ENCODE measurements at places on chromosomes 6 and 20.

- no peak for DNase-seq
Observed at GRCh38 chr20:58722877-58723627, 30.5 kb downstream of the NPEPL1 start.

- DNase-seq: no peak
Observed at GRCh38 chr6:31887173-31888007, 8.6 kb upstream of the SLC44A4 start.

GRCh38 chr6:133407320-133408100 is 166.4 kb downstream of the EYA4 start:
- DNase-seq: no peak

- DNase-seq: no peak
Observed at GRCh38 chr20:3937618-3938017, 48.4 kb downstream of the PANK2 start.

DNA sequence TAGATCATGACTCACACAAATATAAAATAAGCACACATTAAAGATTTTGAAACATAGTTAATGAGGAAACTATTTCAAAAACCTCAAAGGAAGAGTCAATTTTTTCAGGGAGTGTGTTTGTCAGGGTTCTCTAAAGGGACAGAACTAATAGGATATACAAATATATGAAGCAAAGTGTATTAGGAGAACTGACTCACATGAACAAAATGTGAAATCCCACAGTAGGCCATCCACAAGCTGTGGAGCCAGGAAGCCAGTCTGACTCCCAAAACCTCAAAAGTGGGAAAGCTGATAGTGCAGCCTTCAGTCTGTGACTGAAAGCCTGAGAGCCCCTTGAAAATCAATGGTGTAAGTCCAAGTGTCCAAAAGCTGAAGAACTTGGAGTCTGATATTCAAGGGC is 898.0 kb upstream of the EYS start:
- DNase-seq: no peak

- DNase-seq: no peak
Observed at GRCh38 chr20:57893366-57893999, 183.7 kb upstream of the PMEPA1 start.

- no peak for DNase-seq
Observed at GRCh38 chr6:151481786-151482185, 12.0 kb upstream of the CCDC170 start.

DNA sequence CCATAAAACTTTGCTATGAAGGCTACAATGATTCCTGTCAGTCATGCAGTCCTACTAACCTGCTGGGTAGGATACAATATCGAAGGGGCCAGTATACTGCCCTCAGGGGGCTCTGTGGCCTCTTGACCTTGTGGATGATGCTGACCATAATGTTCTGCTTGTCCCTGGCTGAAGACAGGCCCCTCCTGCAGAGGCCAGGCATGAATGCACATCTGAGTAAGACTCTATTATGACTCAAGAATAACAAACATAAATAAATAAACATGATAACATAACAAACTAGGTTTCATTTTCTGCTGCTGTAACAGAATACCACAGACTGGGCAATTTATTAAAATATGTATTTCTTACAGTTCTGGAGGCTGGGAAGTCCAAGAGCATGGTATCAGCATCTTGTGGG is 44.0 kb upstream of the POU5F1 start:
- DNase-seq: no peak

DNA sequence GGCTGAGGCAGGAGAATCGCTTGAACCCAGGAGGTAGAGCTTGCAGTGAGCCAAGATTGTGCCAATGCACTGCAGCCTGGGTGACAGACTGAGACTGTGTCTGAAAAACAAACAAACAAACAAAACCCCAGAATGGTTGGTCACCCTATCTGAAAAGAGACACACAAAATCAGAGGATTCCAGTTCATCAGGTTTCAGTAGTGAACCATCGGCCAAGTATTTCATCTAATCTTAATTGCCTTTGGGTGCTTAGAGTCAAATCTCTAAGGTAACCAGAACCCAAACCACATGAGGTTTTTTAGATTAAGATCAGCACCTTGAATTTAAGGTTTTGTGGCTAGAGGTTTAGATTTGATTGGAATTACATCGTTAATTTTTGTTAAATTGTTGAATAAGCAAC is 8.3 kb upstream of the ZBTB2 start:
- DNase-seq: no peak

GRCh38 chr6:3316331-3316730 is 57.6 kb downstream of the PSMG4 start:
- no peak for DNase-seq

- DNase-seq: no peak
Observed at GRCh38 chr20:51442602-51443001, 99.9 kb downstream of the NFATC2 start.

- DNase-seq: no peak
Observed at GRCh38 chr6:112372226-112372806, 25.2 kb downstream of the RFPL4B start.

GRCh38 chr6:116411284-116411623 is 40.5 kb downstream of the DSE start:
- DNase-seq: no peak

- no peak for DNase-seq
Observed at GRCh38 chr6:148274809-148275208, 67.8 kb upstream of the SASH1 start.

DNA sequence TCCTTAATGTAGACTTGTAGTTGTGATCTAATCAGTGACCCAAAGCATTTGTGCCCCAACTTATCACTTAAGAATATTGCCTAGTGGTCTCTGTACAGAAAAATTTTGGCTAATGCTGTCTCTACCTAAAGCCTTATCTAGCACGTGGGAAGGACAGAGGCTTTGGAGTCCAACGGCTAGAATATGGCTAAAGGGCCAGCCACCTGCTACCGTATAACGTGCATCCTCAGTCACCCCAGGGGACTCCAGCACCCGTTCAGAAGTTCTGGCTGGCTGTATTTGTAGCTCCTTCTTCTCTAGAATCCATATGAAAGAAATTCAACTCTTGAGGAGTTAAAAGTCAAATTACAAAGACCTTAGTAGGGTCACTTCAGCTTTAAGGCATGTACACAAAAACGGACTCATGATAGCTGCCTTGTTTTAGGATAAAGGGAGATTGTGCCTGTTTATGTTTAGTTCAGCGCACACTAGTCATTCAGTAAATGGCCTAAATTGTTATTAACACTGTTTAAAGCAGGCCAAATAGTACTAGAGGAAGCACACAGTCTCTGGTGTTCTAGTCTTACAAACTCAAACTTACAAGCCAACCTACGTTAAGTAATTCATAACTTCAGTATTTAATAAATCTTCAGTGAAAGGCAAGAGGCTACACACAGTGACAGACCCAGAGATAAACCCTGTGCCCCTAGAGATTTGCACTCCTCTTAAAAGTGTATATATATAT is 407.5 kb upstream of the PLCB4 start:
- DNase-seq: no peak

DNA sequence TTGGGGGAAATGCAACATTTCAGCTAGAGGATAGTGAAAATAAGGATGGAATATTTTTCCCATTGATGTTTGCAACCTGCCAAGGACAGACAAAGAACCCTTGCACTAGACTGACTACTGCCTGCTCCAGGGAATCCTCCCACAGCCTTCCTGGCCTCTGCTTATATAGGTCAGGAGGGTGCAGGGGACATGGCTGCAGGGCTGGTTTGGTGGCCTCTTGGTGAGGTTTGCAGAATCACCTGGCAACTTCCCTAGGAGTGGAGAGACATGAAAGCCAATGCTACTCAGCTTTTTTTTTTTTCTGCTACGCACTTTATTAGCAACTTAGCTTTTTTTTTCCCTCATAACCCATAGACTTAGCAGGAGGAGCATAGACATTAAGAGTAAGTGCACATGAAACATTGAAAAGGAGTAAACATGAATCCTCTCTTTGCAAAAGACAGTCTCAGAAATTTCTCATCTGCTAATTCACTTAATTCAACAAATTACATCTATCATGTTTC is 39.8 kb upstream of the CDYL start:
- no peak for DNase-seq

GRCh38 chr6:19356692-19357091 is 480.5 kb upstream of the ID4 start:
- no peak for DNase-seq

GRCh38 chr20:12098421-12098820 is 180.7 kb downstream of the BTBD3 start:
- no peak for DNase-seq

DNA sequence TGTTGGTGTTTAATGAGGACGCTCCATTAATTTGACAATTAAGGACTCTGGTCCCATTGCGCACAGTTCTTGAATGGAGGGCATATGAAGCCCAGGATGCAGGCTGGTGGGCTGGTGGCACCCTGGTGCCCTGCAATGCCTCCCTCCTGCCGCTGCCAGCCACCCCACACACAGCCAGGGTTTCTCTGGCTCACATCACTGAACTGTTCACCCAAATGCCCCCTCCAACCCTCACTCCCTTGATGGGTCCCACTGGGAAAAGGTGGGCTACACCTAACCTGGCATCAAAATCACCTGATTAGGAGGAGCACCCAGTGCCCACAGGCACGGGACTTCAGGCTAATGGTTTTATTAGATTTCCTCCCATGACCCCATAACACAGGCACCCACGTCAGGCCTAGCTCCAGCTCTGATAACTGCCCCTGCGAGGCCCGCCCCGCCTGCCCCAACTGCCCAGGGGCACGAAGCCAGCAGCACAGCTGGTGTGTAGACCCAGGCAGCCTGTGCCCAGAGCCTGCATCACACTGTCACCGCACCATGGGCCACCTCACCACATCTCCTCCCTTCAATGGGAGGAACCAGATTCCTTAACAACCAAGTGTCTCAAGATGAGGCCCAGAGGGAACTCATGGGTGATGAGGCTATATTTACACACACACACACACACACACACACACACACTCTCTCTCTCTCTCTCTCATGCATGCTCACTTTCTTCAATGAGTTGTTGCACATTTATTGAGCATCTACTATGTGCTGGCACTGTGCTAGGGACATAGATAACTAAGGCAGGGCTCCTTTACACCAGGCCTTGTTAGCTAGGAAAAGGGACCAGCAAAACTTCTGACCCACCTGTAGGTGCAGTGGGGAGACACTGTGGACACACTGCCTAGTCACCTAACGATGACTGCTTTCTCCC is 107.3 kb downstream of the NOL4L start:
- no peak for DNase-seq

DNA sequence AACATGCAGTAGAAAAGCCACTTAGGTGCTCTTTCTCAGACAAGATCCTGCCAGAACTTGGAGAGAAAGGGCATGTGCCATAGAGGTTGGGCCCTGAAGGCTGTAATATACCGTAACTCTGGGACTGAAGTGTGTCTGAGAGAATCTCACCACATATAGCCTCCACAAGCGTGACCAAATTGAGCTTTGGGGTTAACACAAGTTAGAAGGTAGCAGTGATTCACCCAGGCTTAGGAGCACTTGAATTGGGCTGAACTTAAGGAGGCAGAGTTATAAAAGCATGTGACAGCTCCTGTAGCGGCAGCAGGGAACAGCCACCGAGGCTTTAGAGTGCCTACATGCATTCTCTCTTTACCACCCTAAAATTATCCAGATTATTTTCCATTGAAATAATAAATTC is 361.6 kb downstream of the PHF3 start:
- DNase-seq: no peak

- DNase-seq: no peak
Observed at GRCh38 chr6:156534594-156534993, 242.6 kb upstream of the ARID1B start.

DNA sequence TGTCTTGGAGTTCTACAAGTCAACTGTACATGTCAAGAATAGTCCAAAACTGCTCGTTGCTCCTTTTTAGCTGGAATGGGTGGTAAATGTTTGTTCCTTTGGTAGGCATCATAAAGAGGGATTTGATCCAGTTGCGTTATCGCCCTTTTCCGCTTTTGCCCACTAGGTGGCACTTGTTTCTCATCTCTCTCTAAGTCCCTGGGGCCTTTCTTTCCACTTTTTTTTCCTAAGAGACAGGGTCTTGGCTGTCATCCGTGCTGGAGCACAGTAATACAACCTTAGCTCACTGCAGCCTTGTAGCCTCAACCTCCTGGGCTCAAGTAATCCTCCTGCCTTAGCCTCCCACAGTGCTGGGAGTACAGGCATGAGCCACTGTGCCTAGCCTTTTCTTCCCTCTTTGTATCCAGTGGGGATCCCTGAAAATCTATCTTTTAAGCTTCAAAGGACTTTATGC is 20.7 kb downstream of the GTPBP2 start:
- no peak for DNase-seq

DNA sequence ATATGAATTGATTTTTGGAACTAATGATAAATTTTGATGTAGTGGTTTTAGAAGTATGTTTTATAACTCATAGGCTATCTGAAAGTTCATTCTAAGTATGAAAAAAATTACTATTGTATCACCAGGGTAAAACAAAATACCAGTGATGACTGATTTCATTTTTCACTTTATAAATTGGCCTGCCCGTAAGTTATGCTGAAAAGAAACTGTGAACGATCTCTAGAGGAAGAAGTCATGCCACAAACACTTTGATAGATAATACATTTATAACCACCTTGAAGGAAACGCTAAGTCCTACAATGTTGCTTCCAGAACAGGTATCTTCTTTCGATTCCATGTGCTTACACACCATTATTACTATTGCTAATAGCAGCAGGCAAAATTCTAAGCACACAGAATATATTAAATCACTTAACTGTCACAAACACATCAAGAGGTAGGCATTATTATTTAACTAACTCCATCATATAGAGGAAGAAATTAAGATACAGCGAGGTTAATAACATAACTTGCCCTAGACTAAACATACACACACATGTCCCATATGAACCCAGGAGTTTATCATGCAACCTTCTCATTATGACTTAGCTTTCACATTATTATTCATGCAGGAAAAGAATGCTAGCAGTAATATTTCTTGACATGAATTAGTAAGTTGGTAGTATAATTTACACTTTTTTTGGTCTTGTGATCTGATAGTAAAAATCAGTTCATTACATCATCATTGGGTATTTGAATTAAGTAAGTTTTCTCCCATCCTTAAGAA is 44.7 kb downstream of the RGS17 start:
- no peak for DNase-seq

- no peak for DNase-seq
Observed at GRCh38 chr6:84766799-84767525, 2.6 kb upstream of the TBX18 start.

GRCh38 chr20:62662422-62662821 is 20.1 kb downstream of the SLCO4A1 start:
- DNase-seq: no peak

DNA sequence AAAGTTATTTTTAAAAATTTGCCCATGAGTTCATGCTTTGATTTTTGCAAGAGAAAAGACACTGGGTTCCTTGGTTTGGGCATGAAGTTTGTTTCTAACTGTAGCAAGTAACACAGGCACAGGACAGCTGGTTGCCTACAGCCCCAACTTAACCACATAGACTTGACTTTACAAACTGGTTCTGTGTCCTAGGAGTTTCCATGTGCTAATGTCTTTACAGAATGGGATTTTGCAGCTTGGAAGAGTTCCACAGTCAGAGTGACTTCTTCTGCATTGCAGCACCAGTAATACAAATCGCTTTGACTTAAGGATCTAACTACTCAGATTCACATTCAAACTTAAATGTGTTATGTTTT is 44.3 kb downstream of the OR2B2 start:
- DNase-seq: no peak
